ENCODE measurements at places on chromosomes 3 and 15.

DNA sequence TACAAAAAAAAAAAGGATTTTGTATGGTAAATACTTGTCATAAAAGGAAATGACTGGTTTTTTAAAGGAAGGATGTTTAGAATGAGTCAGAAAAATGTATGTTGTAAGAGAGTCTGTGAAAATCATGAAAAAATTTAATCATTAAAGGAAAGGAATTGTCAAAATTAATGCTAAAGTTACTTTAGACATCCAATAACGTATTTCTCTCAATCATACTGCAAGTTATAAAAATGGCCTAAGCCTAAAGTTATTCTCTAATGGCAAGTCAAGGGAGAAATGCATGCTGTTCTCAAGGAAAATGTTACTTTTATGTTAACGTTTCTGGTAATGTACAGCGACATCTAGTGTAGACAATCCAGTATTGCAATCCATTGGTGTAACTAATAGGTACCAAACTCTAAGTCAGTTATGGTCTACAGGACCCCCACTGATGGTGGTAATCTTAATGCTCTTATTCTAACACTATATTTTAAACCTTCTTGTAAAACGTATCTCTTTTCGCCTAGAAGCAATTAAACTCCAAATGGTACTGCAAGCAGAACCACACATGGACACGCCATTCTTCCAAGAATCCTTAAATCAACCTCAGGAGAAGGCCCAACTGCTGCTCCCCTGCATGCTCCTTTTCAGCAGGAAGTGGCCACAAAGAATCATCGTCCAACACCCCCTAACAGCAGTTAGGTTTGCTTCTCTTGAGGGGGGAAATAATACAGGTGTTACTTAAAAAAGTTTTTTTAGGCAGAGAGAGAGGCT lies 35.2 kb downstream of the NCEH1 start:
- no peak for DNase-seq

DNA sequence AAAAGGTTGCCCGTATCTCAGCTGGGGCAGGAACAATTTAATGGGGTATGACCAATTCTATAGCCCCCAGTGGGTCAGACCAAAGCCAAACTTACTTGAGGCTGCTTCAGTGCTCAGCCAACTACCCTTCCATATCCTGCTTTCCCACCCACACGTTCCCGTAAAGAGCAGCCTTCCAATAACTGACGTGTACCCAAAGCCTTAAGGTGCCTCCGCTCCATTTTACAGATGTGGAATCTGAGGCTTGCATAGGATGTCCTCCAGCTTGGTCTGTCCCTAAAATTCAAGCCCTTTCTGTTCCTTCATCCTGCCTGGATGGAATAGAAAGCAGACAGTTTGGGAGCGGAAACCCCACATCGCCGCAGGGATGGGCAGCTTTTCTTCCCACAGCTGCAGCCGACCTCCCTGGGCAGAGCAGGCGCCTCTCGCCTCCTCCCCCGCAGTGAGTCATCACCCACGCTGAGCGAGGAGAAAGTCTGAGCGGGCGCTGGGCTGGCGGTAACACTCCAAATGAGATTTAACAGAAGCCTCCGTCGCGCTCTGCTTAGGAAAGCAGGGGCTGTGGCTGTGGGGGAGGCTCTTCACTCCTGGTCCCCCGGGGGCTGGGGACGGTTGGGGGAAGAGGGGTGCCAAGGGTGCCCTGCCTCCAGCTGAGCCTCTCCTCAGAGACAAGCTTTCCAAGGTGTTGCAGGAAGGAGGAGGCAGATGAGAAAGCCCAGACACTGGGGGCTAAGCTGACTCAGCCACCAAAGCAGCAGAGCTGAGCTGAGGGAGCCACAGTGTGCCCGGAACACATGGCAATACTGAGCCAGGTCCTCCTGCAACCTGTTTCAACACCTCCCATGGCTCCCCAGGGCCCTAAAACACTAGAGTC lies 57.8 kb upstream of the HRH1 start:
- DNase-seq: no peak

DNA sequence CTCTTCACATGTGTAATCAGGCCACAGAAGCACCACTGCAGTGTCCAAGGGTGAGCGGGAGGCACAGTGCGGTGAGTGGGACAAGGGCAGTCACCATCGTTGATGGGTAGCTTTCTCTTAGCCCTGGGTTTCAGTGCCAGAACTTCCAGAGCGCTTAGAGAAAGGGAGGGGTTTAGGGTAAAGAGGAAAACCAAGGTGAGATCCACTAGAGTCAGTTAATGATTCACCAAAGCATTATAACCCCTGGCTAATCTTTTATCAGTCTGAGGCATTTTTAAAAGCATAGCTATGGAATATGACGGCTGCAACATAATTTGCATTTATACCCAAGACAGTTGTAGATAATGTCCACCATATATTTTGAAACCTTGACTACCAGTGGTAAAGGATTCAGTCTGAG lies 94.8 kb downstream of the SHQ1 start:
- no peak for DNase-seq

DNA sequence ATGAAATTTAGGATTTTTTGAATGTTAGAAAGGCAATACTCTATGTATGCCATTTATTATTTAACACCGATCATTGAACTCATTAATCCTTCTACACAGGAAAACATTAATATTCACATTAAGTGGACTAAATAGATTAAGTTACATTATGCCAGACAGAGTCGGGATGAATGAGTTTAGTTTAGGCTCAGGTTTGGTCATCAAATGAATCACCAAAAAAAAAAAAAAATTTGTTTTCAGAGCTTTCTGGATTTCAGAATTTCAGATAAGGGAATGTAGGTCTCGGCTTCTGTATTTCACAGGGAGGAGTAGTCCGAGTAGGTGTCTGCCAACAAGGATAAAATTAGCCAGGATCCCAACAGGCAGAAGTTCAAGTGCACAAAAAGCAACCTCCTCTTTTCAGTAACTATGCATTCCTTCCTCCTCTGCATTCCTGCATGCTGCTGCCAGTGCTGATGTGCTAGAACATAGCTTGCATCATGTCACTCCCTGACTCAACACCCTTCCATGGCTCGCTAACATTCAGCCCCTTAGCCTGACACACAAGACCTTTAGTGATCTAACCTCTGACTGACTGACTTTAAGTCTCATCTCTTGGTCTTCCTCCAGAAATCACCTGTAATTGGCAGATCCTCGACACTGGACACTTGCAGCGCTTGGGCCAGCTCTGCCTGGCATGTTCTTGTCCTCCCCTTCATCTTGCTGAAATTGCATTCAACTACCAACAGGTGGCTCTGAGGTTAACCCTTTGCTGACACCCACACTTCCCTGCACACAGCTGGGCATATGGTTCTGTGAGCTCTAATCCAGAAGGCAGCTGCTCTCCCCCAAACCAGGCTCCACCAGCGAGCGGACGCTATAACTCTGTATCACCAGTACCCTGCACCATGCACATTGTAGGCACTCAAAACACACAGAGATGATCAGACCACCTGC lies 145.4 kb upstream of the PROK2 start:
- DNase-seq: no peak

DNA sequence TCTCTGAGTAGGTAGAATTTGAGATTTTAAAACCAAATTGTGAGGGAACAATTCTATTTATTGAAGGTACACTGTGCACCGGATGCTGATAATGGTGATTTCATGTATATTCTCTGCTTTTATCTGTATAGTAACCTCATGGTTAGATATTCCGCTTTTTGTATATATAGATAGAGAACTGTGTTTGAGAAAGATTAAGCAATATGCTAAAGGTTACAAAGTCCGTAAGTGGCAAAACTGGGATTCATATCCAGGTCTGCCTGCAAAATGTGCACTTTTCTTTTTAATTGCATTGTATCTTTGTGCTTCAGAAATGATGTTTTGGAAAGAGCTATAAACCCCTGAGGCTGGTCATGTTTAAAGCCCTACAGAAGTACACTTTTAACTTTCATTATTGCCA lies 635.4 kb upstream of the NECTIN3 start:
- no peak for DNase-seq

DNA sequence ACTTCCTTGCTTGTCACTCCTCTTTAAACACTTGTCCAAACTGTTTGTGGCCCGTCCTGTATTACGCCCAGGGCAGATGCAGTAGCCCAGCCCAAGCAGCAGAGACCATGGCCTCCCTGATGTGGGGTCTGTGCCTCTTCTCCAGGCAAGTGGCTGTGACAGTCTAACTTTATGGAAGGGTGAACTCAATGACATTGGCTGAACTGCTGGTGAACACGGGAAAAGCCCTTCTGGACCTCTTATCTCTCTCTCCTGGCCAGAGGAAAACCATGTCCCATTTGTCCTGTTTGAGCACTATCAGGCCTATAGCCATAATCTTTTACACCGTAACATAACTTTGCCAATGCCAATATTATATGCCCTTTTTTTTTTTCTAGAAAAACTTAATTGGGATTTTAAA lies 67.6 kb downstream of the SMAD3 start:
- no peak for DNase-seq

GRCh38 chr3:77052733-77053670 lies 13.1 kb downstream of the ROBO2 start:
- DNase-seq: no peak

- no peak for DNase-seq
These were observed 242.9 kb upstream of the BHLHE40 start for GRCh38 chr3:4736284-4736861.

- DNase-seq: no peak
These were observed 12.6 kb upstream of the LCTL start for GRCh38 chr15:66578286-66578875.

DNA sequence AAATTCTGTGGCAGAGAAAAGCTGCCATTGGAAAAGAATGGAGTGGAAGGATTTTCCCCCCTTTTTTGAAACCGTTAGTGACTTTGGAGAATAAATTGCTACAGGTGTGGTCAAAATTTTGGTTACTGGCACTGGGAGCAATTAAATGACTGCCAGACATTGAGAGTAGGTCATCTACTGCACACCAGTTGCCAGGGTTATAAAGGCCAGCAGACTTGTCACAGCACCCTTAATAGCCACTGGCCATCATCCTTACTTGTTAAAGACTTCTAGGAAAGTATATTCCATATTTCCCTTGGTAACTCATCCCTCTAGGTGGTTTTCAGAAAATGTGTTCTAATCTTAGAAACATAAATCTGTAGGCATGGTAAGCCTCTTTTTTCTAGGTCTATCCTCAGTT lies 8.0 kb downstream of the PIK3CA start:
- DNase-seq: no peak

DNA sequence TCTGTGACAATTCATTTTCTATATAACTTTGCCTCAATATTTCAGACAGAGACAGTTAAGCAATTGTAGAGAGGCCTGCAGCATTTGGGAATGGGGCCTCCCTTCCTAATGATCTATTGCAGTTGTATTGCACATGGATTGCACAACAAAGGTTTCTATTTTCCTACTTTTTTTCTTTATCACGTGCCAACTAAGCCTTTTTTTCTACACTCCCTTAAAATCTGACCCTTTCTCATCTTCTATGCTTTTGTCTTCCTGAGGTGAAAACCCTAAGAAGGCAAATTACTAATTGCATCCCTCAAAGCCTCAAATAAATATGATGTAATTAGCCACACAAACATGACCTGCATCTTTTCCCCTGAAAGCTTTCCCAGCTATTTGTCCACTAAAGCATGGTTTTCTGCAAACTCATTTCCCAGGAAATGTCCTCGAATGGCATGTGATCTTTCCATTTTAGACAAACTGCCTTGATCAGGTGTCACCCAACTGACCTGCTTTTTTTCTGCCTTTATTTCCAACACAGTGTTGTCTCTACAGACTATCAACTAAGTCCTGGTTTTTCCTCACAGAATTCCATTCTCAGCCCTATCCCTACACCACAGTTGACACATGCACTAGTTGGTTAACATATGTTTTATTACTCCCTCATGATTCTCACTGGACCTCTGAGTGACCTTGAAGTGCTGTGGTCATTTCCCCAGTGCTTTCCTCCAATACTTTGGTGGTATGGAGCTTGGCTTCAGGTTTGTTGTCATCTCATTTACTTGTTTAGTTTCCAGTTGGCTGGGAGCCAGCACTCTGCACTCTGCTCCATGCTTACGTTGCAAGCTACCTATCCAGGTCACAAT lies 31.9 kb upstream of the TSC22D2 start:
- DNase-seq: no peak

DNA sequence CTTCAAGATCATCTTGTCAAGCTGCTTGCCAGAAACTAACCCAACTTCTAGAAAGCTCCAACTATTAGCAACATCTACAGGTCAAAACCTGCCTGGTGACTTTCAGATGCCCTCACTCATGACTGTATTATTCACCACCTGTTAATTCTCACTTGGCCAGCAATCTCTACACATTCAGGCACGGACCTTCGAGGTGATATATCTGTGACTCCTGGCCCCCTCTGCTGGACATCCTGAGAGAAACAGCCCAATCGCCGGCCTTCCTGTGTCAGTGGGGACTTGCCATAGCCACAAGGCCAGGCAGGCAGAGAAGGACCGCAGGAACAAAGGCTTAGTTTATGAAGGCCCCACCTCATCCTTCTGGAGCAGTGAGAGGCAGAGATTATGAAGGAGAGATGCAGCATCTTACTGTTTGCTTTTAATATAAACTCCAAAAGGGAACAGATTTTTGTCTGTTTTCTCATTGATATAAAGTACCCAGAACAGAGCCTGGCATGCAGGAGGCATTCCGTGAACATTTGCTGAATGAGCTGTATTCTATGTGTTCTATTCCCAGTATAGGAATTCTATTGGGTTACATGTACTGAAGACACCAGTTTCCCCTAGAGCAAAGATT lies 24.4 kb upstream of the OCA2 start:
- no peak for DNase-seq

GRCh38 chr3:148737104-148737530 lies 39.4 kb downstream of the AGTR1 start:
- no peak for DNase-seq

GRCh38 chr15:59237119-59237855 lies 30.6 kb downstream of the LDHAL6B start:
- peak; percentile 70 for DNase-seq

DNA sequence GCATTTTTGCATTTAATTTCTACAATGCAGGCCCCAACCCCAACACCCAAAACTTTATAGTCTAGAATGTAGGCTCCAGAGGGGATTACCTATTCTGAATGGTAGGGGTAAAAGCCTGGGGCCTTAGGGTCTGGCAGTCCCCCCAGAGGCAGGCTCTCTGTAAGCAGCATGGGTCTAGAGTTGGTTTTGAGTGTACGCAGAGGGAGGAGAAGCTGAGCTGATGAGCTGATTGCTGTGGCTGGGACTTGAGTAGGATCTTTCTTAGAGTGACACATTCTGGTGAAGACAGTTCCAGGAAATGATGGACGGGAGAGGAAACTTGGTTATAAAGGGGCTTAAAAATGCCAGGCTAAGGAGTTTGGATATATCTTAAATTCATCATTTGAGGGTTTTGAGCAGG lies 2.1 kb downstream of the LPP start:
- DNase-seq: no peak

DNA sequence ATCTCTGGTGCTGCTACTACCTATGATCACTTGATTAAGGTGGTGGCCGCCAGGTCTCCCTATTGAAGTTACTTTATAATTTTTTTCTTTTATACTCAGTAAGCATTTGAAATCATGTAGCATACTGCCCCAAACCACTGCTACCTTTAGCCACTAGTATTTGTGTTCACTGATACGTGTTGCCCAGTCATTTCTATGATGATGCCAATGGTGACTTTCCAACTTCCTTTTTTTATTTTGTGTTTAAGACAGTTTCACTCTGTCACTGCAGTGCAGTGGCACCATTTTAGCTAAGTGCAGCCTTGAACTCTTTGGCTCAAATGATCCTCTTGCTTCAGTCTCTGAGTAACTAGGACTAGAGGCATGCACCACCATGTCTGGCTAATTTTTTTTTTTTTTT lies 598.2 kb downstream of the NAALADL2 start:
- DNase-seq: no peak
